ENCODE measurements at places on chromosomes 13 and 19.
A peak's percentile ranks its signal among the peaks of the same experiment; 100 is the strongest.

DNA sequence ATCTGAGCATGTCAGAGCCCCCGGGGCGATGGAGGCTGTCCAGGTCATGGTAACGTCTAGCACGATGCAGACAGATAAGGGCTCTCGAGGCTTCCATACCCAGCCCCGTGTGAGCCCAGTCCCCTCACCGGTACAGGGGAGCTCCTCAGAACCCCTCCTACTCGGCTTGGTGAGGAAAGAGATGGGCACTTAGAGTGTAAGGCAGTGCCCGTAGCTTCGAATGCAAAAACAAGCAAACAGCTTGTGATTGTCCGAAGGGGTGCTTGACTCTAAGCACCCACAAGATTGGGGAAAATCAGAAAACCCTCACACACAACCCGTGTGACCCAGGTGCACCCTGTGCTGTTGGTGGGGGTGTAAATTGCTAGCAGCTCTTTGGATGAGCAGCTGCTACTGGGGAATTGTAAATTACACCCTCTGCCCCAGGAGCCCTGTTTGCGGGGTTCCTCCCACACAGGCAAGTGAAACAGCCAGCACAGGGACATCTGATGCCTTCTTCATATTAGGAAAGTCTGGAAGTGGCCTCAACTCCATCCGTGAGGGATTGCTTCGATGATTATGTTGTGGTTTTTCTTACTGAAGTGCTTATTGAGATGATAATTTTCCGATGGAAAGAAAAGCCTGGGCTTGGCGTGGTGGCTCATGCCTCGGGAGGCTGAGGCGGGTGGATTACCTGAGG lies 918 bp upstream of the PSPN start:
- no peak for DNase-seq

DNA sequence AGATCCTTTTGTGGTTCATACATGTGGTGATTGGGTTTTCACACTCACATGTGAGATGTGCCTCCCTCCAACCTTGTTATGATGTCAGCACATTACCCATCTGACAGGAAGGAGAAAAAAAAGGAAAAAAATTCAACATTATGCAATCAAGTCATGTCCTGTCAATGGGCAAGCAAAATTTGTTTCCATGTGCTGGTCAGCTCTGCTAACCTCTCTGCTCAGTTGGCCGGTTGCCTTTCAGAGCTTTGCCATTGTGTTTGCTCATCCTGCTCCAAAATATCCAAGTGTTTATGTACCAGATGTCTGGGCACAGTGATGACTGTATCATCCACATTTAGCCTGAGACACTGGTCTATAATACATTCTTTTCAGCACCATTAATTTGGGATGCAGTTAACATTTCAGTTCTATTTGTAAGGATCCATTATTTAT lies 27.0 kb upstream of the METTL21C start:
- no peak for DNase-seq

- DNase-seq = no peak
Observed at GRCh38 chr19:46623915-46624502, 880 bp downstream of the PTGIR start.

DNA sequence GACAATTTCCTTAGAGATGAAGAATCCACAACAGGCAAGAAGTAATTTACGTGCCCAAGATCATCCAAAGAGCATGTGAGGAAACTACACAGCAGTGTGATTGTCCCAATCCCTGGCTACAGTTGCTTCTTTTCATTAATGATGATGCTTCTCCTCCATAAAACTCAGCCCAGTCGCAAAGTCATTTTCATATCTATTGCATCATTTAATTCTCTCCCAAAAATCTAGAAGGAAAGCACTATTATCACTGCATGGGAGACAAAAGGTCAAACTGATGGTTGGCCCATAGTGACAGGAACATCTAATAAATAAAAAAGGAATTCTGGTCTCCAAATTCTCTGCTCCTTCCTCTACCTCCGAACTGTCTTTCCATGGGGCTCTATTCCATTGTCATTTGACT lies 103.5 kb upstream of the SERP2 start:
- no peak for DNase-seq

DNA sequence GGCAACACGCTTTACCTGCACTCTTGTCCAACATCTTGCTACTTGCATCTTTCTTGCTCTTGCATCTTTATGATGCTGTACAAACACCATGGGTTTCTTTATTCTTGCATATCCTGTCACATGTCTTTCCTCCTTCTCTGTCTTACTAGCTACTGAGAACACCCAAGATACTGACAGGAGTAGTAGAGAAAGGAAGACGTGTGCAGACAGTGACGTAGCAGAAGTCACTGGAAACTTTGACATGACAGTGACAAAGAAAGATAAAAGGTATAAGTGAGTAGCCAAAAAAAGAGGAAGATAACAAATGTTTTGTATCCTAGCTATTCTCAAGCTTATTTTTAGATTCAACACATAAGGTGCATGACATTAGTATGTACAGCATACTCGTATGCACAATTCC lies 34.2 kb downstream of the TRPC4 start:
- DNase-seq = no peak

DNA sequence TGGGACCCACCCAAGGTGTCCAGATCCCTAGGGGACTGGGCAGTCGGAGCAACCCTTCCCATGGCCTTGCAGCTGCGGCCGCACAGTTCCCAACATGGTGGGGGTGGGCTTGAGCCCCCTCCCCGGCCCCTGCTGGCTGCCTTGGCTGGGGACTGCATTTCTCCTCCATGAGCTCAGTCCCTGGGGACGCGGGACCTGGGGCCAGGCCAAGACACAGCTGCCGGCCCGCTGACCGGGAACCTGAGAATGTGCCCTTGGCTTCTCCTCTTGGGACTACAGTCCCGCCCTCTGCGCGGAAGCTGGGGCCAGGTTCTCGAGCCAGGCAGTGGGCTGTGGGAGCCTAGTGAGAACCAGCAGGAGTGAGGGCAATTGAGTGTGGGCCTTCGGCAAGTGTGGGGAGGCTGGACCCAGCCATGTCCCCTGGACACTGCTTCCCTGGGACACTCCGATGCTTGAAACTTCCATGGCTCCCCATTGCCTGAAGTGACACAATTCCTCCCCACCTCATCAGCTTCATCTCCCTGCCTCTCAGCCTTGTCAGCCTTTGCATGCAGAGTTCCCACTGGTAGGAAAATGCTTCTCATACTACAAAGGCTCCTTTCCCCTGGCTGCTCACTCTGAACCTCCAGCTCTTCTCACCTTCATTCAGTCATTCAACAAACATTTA lies 13.1 kb upstream of the NOTCH3 start:
- no peak for DNase-seq

DNA sequence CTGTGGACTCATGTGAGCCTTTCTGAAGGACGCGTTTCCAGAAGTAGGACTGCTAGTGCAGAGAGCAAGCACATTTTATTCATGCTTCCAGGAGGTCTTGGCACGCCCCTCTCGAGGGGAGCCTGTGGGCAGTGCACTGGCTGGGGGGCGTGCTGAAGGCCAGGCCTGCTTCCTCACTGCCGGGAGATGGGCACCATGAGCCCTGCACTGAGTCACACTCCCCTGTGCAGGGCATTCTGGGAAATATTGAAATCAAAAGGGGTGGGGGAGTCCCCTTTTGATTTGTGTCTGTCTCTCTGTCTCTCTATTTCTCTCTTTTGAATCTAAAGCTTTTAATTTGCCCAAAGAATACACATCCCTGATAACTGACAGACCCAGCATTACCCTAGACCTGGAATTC lies 34.0 kb downstream of the DPF1 start:
- no peak for DNase-seq

- DNase-seq = no peak
Observed at GRCh38 chr13:101712026-101712348, 259.5 kb downstream of the ITGBL1 start.

DNA sequence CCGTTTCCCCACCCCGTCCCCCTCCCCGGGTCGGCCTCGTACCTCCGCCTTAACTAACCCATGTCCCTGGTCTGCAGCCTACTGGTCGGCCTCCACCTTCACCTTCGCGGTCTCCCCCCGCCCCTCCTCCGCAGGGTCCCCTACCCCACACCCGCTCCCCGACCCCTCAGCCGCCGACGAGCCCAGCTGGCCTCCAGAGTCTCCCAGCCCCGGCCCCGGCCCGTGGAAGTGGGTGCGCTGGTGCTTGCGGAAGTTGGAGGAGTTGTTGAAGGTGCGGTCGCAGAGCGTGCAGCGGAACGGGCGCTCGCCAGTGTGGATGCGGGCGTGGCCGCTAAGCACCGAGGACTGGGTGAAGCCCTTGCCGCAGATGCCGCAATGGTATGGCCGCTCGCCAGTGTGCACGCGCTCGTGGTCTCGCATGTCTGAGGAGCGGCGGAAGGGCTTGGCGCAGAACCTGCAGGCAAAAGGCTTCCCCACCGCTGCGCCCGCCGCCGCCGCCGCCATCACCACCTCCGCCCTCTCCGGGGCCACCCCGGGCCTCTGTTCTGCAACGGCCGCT lies 2.6 kb downstream of the ZNF784 start:
- DNase-seq = no peak

DNA sequence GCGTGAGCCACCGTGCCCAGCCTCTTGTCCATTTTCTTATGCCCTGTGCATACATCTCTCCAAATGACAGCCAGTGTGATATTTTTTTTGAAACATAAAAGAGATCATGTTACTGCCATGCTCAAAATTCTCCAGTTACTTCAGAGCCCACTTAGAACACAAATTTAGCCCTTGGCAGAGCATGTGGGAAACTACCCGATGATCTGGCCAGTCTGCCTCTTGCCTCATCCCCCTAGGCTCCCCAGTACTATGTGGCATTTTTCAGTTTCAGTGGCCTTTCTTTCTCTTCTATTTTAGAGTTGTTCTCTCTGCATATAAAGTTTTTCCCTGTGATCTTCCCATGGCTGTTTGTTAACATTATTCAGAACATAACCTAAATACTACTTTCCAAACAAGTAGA lies 323.0 kb downstream of the GPC5 start:
- no peak for DNase-seq

GRCh38 chr19:45514376-45515051 lies 7.2 kb downstream of the VASP start:
- DNase-seq = no peak

DNA sequence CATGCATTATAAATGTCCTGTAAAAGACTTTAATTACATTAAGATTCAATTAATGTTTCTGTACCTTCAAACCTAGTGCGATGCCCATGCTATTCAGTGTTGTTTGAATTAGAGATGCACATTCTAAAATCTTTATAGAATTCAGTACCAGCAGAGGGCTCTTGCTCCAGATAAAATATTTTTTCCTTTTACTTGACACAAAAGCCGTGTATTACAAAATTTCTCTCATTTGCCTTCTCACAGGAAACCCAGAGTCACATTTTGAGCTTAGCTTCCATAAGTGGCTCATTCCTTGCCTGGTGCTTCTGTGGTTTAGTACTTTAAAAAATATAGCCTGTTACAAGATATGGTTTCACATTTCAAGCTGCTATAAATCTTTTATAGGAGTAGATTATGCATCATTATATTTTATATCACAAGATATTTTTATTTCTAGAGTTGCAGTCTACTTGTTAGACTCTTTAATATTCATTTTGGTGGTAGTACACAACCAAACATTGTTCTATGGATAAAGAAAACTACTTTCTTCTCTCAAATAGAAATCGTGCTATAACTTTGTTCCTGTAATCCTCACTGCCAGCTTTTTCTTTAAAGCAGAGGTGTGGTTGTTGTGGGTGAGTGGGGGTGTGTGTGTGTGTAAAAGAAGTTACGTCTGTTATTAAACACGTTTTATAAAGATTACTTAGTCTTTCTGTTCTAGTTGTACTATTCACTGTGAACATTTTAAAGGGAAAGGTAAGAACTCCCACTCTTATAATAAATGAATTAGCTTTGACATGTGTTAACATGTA lies 101.4 kb downstream of the RNF17 start:
- DNase-seq = no peak

- no peak for DNase-seq
Observed at GRCh38 chr13:110348309-110349105, 41.4 kb downstream of the COL4A2 start.

DNA sequence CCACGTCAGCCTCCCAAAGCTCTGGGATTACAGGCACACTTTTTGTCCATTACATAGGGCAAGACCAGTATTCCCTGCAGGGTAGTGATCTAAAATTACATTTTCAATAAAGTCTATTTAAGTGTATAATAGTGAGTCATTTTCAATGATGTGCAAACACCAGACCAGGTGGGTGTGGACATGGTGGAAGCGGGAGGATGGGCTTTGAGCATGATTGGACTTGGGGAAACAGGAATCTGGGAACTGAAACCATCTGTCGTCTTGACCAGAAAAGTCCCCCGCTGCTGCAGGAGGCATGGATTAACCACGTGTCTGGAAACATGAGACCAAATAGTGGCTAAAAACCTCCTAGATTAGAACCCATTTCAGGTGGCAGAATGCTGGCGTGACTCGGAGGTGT lies 4.9 kb downstream of the FXYD3 start:
- DNase-seq = no peak

GRCh38 chr19:21705393-21705792 lies 62.0 kb downstream of the ZNF100 start:
- no peak for DNase-seq

GRCh38 chr13:41053384-41053826 lies 7.9 kb upstream of the WBP4 start:
- DNase-seq = no peak

GRCh38 chr19:35155441-35155840 lies 906 bp downstream of the FXYD5 start:
- no peak for DNase-seq

- no peak for DNase-seq
Observed at GRCh38 chr19:46530636-46531035, 35.0 kb upstream of the PNMA8B start.

DNA sequence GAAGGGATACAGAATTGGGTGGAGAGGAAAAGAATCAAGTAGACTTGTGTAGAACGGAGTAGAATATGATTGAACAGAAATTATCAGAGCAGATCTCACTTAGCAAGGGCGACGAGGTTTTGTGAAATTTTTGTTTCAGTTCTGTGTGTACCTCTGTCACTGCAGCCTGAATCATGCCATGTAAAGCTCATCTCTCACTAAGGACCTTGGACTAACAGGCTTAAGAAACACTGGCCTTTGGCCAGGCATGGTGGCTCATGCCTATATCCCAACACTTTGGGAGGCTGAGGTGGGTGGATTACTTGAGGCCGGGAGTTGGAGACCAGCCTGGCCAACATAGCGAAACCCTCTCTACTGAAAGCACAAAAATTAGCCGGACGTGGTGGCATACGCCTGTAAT lies 62.6 kb downstream of the MYH14 start:
- DNase-seq = no peak

DNA sequence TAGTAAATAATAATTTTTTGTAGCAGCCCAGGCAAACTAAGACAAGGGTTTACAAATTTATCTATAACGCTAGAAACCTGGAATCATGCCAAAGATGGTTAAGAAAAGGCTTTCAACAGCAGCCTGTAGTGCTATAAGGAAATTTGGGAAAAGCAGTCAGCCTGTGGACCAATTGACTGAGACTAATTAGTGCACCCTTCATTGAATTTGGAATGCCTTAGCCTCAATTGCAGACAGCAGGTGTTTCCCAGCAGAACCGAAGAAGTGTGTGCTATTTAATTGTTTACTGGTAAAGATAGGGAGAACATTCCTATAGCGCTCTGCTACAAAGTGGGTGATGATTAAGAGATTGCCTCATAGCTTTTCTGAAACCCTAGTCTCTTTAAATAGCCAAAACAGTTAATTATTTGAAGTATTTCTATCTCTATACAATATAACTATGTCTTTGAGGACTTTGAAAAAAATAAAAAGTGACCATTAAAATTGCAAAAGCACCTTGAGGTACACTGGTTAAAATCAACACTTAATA lies 1884.3 kb upstream of the PCDH20 start:
- peak; percentile 66 for DNase-seq

All from neural progenitor cell (in vitro differentiated cells).